Epithelial cell of alveolus of lung (primary cell): ENCODE measurements at places on chromosomes 4 and X. TPM values are rescaled to one million over a fixed set of nuclear protein-coding genes. Genes with fewer than 3 reads are reported as not detected.

Gene CYBB
- not detected in 2 replicates for total RNA-seq

Gene IL1RAPL1
- 0.40 and 1.9 TPM in 2 replicates for total RNA-seq

Gene NUP62CL
- 0.72 TPM in 1 of 2 replicates, not detected in the other for total RNA-seq

Gene YY2
- total RNA-seq, result 0.65 and 4.1 TPM in 2 replicates

Gene ZNF718
- total RNA-seq, result 2.8 and 5.9 TPM in 2 replicates

Gene CCNA2
- total RNA-seq, result 35.6 and 66.3 TPM in 2 replicates

Gene VEGFC
- 38.3 and 63.4 TPM in 2 replicates for total RNA-seq

Gene SPANXN3
- total RNA-seq, result not detected in 2 replicates

Gene UGT2A2
- not detected in 2 replicates for total RNA-seq

Gene PF4V1
- 1.3 TPM in 1 of 2 replicates, not detected in the other for total RNA-seq

Gene PDZD4
- total RNA-seq, result 0.39 and 0.48 TPM in 2 replicates
